ENCODE measurements at places on chromosomes 1 and 21. TPM values are rescaled to one million over a fixed set of nuclear protein-coding genes. Genes with fewer than 3 reads are reported as not detected.

The EPHA2 gene
- 33.1 TPM for total RNA-seq

The ZNF695 gene
- total RNA-seq = 22.3 TPM

The HCRTR1 gene
- total RNA-seq = not detected

- no peaks in the 10 kb centered on the region for H3K27me3 ChIP-seq
- no peaks in the 10 kb centered on the region for H3K36me3 ChIP-seq
Measured at GRCh38 chr1:168498159-168498631, 45.6 kb downstream of the XCL2 start.

DNA sequence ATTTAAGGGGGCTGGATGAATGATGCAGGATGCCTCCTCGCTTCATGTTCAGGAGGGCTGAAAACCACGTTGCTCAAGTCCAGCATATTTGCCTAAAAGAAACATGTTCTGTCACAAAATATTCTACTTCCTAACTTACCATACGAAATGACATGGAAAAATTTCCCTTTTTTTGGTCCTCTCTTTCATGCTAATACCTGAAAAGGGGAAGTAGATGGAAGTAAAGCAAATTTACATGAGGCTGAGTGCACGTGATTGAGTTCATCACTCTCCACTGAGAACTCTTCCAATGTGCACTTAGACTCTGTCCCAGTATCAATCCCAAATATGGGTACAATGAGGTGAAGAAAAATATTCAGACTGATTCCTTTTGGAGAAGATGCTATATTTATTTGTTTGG, 23.0 kb downstream of the XCL2 start:
- no peaks in the 10 kb centered on the region for H3K27me3 ChIP-seq
- H3K36me3 ChIP-seq = peaks cover 10% of the 10 kb centered on the region
- H3K27ac ChIP-seq = no peak overlapping the region

GRCh38 chr1:170126696-170127095, 19.1 kb upstream of the NTMT2 start:
- H3K27me3 ChIP-seq = no peaks in the 10 kb centered on the region
- DNase-seq = peak; percentile 41
- no peaks in the 10 kb centered on the region for H3K36me3 ChIP-seq
- no peak overlapping the region for H3K4me3 ChIP-seq

Measured in H9 (cell line).